ENCODE measurements at places on chromosomes 1 and 21.

DNA sequence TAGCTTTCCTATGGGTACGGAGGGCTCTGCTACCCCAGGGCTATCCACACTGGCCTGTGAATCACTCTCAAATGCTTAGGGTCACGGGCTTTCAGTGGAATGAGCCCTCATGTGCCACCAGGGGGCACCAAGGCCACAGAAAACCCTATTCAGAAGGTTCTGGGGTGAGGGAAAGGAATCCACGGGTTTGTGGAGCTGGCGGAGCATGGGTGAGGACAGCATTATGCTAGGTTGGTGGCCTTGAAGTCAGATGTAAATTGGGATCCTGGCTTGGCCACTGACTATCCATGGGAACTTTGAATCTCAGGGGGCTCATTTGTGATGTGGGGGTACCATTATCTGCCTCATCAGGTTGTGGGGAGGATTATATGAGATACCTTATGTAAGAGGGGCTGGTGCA, 5.1 kb upstream of the LAMTOR5 start:
- peak; percentile 64 for DNase-seq

DNA sequence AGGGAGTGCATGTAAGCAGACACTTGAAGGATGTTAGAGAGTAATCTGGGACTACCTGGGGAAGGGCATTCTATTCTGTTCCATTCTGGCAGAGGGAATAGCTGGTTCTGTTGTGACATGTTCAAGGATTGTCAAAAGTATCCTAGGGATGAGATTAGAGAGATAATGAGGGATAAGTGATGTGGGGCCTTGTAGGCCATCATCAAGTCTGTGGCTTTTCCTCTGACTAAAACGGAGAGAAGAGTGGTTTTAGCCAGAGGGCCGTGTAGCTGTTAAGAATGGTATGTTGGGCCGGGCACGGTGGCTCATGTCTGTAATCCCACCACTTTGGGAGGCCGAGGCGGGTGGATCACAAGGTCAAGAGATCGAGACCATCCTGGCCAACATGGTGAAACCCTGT, 23.6 kb downstream of the TGFB2 start:
- no peak for DNase-seq

GRCh38 chr1:1966071-1966740, 37.4 kb downstream of the CFAP74 start:
- no peak for DNase-seq

DNA sequence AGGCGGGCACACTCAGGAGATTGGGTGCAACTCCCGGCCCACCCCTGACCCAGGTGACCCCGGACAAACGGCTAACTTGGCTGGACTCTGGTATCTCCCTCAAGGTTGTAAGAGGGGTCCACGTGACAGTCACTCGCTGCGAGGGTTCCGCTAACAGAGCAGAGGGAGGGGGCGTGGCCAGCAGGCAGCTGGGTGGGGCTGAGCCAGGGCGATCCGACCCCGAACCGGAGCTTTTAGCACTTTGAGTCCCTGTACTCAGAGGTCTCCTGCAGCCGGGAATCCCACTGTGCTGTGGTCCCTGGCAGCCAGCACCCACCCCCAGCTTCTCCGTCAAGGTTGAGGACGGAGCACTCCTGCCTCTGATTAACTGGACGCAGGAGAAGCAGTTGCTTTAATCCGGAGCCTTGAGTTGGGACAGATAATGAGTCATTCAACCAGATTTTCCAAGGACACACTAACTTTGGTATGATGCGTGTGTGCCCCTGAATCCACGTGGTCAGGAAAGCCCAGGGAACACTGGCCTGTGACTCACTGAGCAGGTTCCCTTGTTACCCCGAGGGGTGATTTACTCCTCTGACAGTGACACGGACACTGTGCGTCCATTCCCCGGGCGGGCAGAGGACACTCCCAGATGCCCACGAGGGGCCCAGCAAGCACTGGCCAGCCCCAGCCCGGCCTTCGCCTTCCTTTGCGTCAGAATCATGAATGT, 16.8 kb downstream of the TRPM2 start:
- peak; percentile 37 for DNase-seq

DNA sequence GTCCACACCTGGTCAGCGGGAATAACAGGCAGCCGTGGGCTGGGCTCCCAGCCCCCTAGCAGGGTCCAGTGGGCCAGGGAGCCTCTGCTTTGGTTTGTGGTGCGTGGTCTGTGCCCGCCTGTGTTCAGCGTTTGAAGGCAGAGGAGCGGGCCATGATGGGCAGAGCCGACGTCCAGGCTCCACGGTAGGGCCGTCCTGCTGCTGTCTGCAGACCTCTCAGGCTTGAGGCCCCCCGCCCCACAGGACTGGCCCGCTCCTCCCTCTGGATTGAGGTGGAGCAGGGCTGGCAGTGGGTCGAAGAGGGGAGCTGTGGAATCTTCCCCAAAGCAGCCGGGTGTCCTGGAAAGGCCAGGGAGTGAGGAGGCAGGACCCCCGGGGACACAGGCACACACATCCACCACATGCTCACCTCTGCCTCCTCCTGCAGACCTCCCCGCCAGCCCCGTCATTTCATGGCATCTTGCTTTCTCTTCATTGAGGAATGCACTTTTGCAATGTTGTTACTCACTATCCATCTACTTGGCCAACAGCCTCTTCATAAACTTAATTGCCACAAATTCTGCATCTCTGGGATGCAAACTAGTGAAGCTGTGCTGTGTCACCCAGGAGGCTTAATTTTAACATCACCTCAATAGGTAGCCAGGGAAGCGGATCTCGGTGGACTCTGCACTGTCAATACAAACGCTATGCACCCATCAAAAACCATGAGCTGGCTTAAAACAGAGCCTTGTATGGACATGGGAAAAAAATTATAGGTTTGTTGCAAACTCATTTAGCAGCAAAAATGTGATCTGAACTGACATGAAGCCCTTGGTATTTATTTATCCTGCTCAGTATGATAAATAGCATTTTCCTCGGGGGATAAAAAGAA, 85.9 kb downstream of the PDE9A start:
- no peak for DNase-seq

DNA sequence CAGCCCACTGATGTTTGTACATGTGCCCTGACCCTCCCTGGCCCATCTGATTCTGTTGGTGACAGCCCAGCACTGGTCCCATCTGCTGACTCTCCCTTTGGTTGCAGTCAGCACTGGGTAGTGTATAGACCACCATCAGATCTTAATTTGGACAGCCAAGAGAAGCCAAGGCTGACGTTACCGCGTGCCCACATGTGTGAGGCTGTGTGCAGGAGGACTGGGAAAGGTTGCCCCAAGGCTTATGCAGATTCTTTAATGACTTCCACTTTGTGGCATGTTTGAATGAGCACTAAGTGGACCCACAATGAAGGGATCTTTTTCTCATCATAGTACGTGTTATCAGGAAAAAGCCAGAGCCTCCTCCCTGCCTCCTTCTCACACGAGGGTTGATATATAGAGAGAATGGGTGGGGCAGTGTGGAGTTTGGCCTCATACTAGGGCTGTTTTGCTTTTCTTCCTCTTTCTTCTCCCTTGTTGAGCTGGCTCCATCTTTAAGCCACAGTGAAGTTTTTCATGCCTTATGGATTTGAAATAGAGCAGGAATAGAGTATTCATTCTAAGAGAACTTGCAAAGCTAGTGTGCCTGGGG, 93.5 kb downstream of the NAV1 start:
- no peak for DNase-seq
